ENCODE measurements at places on chromosomes 11 and 22.

DNA sequence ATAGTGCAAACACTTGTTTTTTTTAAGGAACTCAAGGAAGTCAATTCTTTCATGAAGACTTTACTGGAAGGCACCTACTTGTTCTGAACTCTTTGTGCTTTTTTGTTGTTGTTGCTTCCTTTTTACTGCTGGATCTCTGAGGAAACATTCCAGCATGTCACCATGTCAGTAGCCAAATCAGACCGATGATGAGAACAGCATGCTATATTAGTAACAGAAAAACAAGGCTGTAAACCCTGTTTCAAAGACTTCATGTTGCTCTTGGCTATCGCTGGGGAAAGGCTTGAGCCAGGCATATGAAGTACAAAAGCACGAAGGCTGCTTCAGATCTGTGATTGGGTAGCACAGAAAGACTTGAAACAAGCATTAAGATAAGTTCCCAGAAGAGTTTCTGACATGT lies 125.6 kb upstream of the SLC5A12 start:
- no peak for DNase-seq

GRCh38 chr22:24409707-24410106 lies 17.7 kb upstream of the ADORA2A start:
- DNase-seq = no peak

GRCh38 chr22:37095113-37095512 lies 14.4 kb downstream of the TMPRSS6 start:
- no peak for DNase-seq

DNA sequence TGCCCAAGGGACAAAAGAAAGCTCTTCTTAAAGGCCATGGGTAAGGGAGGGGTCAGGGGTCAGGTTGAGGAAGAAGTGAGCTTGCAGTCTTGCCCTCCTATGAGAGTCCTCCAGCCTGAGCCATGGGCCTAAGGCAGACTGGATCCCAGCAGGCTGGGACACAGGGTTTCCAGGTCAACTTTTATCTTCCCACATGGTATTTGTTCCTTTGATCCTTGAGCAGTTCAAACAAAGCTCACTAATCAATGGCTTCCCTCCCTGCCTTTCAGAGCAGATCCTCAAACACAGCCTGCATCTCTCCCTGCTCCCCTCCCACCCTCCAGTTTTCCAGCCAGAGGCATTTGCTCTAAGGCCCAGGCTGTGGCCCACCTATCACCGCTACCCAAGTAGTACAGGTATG lies 589.3 kb downstream of the INSC start:
- DNase-seq = no peak

DNA sequence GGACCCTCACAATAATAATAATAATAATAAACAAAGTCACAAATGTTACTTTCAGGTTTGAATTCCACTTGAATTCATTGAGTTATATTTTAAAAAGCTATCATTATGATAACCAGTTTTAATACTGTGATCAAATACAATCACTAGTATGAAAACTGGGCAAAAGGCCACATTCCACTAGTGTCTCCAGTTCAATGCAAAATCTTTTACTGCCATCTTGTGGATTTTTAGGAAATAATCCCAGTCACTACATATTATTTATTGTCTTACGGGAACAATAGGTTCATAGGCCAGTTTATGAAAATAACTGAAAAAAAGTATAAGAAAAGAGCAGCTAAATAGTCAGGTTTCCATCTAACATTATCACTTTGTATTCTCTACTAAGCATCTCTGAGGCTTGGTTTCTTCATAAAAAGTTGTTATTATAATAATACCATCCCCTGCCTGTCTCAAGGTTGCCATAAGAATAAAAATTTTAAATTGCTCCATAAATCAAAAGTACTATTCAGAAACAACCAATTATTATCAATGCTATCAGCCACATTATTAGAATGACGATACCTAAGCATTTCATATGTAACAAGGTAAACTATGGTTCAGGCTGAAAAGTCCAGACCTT lies 533.9 kb upstream of the CCDC90B start:
- DNase-seq = peak; percentile 51

All from NCI-H510A treated with DMSO at 0.1 percent for 48 hours (cell line).